ENCODE measurements at places on chromosomes 5 and 9.

GRCh38 chr5:40689438-40689837, 9.7 kb downstream of the PTGER4 start:
- no peak for DNase-seq

DNA sequence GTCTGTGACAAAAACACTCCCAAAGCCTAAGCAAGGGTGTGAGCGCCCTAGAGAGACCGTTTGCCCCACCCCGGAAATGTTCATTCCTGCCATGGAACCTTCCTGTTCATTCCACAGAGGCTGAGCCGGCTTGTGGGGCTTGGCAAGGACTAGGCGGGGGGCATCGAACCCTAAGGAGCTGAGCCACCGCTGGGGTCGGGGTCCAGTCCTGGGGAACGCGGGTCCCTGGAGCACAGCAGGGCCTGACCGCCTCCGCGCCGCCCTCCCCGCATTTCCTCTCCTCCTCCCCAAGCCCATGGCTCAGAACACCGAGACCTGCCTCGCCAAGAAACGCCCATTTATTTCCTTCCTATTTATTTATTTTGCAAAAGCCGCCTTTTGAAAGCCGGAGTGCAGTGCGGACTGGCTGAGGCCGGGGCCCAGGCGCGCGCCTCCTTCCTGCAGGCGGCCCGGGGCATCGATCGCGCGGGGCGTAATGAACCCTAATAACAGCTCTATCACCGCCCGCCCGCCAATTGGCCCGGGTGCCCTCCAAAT, 228.9 kb upstream of the IRX4 start:
- no peak for DNase-seq

DNA sequence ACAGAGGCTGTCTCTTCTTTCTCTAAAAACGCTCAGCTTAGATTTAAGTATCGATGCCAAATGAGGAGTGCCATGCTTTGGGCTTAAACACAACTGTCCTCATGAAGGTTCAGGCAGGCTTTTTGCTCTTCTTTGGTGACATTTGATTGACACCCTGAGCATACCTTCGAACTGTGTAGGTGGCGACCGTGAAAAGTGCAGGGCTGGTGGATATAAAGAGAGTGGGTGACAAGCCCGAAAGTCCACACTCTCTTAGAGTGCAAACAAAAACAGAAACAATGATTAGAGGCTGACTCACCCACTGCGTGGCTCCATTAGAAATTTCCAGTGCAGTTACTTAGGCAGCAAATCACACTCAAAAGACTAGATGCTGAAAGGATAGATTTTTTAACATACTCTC, 141.7 kb downstream of the SYK start:
- DNase-seq, result no peak

GRCh38 chr5:88948746-88949600, 66.0 kb upstream of the MEF2C start:
- DNase-seq, result no peak

GRCh38 chr5:35482167-35482755, 135.4 kb upstream of the SPEF2 start:
- no peak for DNase-seq

DNA sequence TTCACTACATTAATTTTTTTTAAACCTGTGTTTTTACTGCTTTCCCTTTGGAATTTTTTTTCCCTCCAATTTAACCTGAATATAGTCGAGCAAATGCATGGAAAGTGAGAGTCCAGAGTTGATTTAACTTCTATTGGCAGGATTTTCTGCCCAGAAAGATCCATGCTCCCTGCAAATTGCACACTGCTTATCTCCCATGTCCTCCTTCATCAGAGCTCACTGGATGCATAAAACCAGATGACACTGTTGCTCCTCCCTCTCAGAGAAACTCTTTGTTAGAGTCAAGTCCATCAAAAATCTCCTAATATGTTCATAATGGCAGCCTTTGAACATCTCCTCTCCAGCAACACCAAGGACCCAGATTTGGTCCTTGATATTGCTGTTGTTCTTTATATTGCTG, 297.0 kb upstream of the SLC24A2 start:
- no peak for DNase-seq

Measured in NT2/D1 (cell line).